ENCODE measurements at places on chromosomes 12 and 14.

DNA sequence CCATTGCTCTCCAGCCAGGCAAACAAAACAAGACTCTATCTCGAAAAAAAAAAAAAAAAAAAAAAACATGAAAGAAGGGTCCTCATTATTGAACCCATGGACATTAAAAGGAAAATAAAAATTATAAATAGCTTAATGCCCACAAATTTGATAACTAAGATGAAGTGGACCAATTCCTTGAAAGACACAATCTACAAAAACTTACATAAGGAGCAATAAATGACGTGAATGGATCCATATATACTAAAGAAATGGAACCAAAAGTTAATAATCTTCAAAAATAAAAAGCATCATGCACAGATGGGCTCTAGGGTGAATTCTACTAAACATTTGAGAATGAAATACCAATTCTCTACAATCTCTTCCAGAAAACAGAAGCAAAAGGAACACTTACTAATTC, 47.7 kb upstream of the AP4S1 start:
- no peak for DNase-seq

GRCh38 chr12:31263661-31264060, 62.3 kb downstream of the SINHCAF start:
- no peak for DNase-seq

DNA sequence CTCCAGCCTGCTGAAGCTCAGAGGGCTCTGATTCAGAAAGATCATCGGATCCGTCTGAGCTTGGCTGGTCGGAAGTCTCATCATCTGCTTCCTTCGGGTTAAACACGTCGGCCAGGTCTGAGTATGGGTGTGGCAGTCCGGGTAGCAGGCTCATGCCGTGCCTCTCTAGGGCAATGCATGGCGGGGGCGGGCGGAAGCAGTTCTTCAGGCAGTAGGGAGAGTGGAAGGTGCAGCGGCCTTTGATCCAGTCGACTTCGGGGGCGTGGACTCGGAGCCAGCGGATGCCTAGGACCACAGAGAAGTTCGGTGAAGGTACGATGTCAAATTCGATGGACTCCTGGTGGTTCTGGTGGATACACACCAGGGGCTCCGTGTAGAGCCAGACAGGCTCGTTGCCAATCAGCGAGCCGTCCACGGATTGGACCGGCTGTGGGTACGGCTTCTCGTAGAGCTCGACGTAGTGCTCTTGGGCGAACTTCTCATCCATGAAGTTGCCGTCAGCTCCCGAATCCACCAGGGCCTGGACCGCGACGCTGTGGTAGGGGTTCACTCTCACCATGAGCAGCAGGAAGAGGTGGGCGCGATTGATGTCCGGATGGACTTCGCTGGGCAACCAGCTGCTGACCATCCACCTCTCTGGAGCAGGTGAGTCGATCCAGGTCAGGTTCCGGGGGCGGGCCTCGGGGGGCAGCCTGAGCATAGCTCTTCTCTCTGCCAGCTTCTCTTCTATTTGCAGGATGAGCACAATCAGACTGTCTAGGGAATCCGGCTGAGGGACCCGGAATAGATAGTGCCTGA, 20.3 kb downstream of the RTL1 start:
- DNase-seq = no peak

GRCh38 chr14:35416108-35416750, 11.7 kb upstream of the NFKBIA start:
- DNase-seq = peak; percentile 59

GRCh38 chr14:73761618-73762355, 47.6 kb upstream of the PNMA1 start:
- no peak for DNase-seq

- DNase-seq = no peak
Measured at GRCh38 chr14:99535448-99535847, 54.2 kb downstream of the CCNK start.

- no peak for DNase-seq
Measured at GRCh38 chr12:76890151-76891143, 11.6 kb upstream of the CSRP2 start.

DNA sequence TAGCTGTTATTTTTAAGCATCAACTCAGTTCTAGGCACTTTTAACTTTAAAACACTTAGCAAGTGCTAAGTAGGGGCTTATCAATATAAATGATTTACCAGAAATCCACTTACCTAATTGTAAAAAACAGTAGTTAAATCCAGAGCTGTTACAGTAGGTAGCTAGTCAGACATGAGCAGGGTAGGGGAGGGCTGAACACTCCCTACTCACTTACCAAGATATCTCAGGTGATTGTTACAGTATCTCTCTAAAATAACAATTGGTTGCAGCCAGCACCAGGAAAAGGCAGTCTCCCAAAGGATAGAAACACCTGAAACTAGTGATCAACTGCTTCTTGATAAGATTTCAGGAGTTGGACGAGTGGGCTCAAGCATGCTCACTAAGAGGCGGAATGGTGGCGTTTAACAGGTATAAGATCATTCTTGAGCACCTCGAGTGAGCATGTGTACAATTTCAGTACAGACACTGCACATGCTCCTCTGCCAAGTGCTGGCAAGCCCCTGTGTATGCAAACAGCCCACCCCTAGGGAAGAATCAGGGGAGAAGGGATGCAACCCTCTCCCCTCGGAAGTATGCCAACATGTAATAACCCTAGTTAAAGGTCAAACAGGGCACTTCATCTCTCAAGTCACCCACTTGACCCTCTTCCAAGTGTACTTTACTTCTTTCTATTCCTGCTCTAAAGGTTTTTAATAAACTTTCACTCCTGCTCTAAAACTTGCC, 1113.6 kb upstream of the SEL1L start:
- DNase-seq = no peak

Measured in effector CD4-positive, alpha-beta T cell (primary cell).